Trophoblast cell (in vitro differentiated cells and primary cell): ENCODE measurements at places on chromosomes 11 and 22.

- DNase-seq: no peak
Measured at GRCh38 chr11:79040348-79040747, 400.5 kb downstream of the TENM4 start.

DNA sequence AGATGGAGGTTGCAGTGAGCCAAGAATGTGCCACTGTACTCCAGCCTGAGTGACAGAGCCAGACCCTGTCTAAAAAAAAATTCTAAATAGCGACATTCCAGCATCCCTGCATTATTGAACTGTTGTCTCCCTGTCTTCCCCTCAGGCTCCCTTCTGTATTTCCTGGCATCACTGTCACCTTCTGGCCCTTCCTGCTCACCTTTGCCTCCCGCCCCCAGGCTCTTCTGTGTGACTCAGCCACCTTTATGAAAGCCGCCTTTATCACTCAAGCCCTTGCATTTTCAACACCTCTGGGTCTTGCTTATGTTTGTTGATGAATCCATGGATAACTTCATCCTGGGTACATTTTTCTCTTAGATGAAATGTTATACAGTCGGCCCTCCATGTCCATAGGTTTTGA, 21.1 kb downstream of the UBASH3B start:
- peak; percentile 99 for DNase-seq

DNA sequence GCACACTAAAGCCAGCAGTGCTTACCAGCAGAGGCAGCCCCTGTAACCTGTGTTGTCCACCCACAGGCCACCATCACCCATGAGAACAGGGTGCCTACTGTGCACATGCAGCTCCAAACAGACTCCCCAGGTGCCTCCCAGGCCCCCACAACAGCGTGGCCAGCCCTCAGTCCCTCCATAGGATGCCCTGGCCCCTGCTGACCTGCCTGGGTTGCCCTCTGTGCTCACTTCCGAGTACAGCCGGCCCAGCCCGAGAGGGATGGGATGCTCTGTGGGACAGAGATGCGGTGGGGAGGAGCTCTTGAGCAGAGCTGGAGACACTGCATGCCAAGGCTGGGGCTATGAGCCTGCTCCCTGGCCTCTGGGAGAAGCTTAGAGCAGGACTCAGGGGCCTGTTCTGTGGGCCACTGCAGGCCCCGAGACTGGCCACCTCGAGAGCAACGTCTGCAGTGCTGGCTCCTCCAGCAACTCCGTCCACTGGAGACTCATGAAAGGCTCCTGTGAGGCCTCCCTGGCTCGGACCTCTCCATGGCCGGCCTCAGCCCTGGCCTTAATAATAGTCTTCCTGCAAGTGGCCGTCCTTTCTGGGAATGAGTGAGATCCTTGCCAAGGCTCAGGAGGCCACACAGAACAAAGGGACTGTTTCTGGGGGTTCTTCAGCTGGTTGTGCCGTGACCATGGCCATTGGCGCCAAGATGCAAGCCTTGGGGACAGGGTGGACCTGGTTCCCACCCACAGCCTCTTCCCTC, 27.0 kb downstream of the FADS2 start:
- no peak for DNase-seq

GRCh38 chr11:72951193-72951592, 137.0 kb downstream of the ATG16L2 start:
- peak; percentile 84 for DNase-seq

- no peak for DNase-seq
Measured at GRCh38 chr11:131980888-131981668, 610.7 kb downstream of the NTM start.

DNA sequence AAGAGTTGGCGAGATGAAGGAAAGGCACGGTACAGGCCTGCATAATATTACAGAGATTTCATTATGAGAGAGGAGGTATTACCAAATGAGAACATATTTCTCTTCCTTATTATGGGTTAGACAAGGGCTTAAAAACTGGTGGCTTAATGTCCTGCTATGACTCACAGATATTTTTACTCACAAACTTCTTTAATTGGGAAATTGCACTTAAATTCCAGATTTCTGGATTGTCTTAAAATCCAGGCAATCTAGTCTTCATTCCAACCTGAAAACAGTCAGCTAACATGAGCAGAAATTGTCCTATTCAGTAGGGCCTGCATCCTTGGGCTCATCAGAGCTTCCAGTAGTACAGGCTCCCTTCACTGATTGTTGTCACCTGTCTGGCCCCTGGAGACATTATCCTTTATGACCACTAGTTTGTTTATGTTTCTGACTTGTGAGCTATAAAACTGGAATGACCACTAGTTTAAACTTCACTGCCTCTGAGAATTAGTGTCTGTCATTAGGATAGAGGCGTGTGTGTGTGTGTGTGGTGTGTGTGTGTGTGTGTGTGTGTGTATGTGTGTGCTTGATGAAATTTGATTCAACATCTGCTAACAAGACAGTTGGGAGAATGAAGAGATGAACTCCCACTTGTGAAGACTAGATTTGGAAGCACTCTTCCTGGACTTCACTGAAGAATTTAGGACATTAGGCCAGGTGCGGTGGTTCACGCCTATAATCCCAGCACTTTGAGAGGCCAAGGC, 25.1 kb downstream of the DBX1 start:
- DNase-seq: peak; percentile 58

- no peak for DNase-seq
Measured at GRCh38 chr11:69242266-69242920, 51.6 kb upstream of the MYEOV start.

DNA sequence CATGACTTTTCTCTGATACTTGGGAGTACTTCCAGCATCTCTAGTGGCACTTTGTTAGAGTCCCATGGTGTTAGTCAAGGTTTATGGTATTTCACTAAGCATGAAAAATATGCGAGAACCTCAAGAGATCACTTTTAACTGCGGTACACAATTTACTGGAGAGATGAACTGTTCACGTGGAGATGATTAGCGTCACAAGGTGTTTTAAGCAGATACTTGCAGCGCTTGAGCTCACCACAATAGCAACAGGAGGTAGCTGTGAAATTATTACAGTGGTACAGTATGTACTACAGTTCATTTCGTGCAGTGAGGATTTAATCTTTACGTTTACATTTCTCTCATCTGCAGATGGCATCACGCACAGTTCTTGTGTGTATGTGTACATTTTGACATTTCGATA, 4.5 kb downstream of the PARVA start:
- peak; percentile 69 for DNase-seq

DNA sequence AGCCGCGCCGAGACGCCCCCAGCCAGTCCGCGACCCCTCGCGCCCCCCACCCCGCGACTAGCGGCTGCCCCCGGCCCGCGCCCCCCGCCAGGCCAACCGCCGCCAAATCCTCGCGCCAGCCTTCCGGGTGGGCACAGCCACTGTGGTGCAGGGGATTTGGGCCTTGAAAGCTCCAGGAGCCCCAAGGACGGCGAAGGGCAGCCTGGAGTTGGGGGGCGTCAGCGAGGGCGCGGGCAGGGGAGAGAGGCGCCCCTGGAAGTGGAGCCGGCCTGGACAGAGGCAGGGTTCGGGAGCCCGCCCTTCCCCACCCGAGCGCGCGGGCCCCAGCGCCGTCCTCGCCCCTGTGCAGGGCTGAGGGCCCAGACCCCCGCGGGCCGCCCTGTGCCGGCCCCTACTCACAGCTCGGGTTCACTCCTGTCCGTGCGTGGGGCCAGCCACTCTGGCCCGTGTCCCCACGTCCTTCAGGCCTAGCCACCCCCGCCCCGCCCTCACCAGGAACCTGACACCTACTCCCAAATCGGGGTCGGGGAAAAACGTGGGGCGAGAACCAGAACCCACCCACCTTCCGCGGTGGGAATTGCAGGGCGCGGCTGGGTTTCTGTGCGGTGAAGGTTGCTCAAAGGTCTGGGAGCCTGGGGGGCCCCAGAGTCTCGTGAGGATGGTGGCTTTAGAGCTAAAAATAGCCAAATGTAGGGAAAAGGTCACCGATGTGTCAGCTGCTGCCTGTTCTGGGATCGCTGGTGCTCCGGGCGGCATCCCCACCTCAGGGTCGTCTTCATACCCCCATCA, at the start of gene CPT1B:
CPT1B (minus strand) TSS at position 441 of the 789 bp plus-strand sequence. CDS start 512 bp downstream, outside the sequence.
- peak; percentile 30 for DNase-seq

GRCh38 chr11:126343051-126343450, 12.4 kb upstream of the ST3GAL4 start:
- no peak for DNase-seq

DNA sequence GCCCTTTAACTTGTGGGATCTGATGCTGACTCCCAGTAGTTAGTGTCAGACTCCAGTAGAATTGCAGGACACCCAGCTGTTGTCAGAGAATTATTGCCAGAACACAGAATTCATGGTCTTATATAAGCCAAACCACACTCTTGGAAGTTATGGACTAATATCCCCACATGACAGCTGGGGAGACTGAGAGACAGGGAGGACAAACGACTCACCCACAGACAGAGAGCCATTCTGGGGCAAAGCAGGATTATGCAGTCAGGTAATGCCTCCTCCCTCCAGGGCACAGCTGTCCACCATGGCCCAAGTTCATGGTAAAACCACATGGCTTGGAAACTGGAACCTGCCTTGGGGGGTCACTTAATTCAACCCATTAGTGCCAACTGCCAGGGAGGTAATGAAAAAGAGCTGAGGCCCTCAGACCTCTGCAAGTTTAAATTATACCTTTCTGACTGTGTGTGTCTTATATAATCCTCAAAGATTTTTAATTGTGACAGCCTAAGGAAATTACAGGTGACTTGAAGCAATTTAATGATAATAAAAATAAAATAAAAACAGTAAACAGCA, 299.5 kb downstream of the BUD13 start:
- no peak for DNase-seq

DNA sequence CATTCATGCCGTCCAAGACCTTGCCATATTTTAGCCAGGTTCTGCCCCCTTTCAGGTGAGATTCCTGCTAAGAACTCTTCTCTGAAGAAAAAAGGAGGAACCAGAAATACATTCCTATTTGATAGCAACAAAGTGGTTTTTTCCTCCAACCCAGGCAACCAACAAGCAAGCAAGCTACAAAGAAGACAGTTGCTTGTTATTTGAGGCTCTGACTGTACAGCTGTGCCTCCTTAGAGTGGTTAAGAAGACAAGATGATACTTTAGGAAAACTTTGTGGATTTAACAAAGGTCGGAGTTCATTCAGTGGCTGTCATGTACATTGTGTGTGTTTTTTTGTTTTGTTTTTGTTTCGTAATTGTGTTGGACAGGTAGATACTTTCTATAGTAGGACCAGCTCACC, 21.7 kb downstream of the TEAD1 start:
- no peak for DNase-seq

DNA sequence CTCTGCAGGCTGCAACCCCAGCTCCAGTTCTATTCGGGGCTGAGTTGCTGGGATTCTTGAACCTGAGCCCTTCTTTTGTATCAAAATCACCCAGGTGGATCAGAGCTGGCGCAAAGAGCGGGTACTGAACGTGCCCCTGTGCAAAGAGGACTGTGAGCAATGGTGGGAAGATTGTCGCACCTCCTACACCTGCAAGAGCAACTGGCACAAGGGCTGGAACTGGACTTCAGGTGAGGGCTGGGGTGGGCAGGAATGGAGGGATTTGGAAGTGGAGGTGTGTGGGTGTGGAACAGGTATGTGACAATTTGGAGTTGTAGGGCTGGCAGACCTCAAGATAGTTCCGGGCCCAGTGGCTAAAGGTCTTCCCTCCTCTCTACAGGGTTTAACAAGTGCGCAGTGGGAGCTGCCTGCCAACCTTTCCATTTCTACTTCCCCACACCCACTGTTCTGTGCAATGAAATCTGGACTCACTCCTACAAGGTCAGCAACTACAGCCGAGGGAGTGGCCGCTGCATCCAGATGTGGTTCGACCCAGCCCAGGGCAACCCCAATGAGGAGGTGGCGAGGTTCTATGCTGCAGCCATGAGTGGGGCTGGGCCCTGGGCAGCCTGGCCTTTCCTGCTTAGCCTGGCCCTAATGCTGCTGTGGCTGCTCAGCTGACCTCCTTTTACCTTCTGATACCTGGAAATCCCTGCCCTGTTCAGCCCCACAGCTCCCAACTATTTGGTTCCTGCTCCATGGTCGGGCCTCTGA, 3.8 kb downstream of the FOLR1 start:
- DNase-seq: no peak

DNA sequence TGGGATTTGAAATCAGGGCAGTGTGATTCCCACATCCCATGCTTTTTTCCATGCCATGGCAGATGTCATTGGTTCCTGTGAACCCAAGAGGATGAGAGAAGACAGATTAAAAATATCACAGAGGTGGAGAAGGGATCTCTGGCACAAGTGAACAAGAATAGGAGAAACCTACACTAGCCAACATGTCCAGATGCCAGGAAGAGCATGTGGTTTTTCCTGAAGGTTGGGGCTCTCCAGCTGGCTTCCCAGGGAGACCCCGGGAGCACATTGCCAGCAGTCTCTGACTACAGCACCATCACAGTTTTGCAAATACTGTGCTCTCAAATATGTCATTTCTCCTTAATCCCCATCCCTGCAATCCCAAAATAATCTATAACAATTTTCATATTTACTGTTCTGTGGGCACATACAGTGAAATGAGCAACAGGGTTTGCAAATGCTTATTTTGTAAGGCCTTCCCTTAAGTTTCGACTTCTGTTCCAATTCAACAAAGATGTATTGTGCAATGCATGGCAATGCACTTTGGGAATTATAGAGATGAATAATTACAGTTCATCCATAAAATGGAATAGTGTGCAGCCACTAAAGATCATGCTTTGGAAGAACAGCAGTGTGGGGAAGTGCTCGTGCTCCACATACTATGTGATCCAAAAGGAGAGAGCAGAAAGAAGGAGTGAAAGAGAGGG, 4.8 kb downstream of the ANKK1 start:
- DNase-seq: no peak

DNA sequence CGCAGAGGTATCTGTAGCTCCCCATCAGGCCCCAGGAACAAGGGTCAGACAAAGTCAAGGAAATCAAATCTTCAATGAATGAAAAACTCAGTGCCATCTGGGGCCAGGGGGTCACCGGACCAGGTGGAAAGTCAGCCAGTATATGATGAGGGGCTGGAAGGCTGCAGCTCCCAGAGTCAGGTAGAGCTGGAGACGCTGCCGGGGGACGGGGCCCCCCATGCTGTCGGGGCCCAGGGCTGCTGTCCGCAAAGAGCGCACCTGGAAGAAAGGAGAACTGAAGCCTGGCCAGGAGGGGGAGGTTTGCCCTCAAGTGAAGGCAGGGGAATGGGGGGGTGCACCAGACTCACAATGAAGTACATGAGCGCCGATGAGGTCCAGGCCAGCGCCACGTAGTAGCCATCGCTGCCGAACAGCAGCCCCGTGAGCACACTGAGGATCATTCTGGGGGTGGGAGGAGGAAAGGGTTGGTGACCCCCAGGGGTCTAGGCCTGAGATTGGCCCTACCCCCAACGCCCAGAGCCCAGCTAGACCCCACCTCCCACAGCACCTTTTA, 4.3 kb downstream of the YIF1A start:
- no peak for DNase-seq
